Activated CD4-positive, alpha-beta T cell treated with anti-CD3 and anti-CD28 coated beads for 36 hours (primary cell): ENCODE measurements at places on chromosomes 2 and 18. TPM values are rescaled to one million over a fixed set of nuclear protein-coding genes. Genes with fewer than 3 reads are reported as not detected.

WIPF1 gene
- 188 TPM for total RNA-seq

CNDP1 gene
- total RNA-seq, result not detected

- DNase-seq, result no peak
Measured at GRCh38 chr2:237759176-237759575, 39.4 kb upstream of the RBM44 start.

GRCh38 chr2:148306027-148306426 lies 285.1 kb downstream of the MBD5 start:
- no peak for DNase-seq

ARMC9 gene
- total RNA-seq, result 2.5 TPM

DNA sequence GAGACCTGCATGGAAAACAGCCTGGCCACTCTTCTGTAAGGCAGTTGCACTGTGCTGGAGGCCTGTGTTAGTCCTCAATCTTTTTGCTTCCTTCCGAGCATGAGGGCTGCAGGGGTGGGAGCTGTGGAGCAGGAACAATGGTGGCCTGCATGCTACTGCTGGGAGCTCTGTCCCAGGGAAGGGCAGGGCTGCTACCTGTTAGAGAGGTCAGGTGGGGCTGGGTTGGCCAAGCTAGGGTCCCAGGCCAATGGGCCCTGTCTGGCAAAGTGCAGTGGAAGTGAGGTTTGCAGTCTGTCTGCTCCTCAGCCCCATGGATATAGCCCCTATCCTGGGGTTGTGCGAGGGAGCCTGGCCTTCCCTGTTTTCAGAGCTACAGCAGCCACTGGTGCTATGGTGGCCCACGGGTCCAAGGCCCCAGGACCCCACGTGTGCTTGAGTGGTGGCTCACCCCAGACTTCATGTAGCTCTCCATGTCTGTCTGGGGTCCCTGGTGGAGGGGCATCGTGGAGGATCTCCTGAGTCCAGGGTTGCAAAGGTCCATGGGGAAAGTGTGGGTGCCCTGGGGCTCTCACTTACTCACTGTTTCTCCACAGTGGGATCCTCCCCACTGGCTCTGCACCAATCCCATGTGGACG lies 1212.6 kb upstream of the NXPH2 start:
- DNase-seq, result no peak

GRCh38 chr2:156087875-156088274 lies 244.6 kb downstream of the NR4A2 start:
- DNase-seq, result no peak

- DNase-seq, result no peak
Measured at GRCh38 chr2:157364257-157364974, 38.8 kb upstream of the ERMN start.

GRCh38 chr2:16386031-16386430 lies 279.6 kb downstream of the CYRIA start:
- no peak for DNase-seq

DNA sequence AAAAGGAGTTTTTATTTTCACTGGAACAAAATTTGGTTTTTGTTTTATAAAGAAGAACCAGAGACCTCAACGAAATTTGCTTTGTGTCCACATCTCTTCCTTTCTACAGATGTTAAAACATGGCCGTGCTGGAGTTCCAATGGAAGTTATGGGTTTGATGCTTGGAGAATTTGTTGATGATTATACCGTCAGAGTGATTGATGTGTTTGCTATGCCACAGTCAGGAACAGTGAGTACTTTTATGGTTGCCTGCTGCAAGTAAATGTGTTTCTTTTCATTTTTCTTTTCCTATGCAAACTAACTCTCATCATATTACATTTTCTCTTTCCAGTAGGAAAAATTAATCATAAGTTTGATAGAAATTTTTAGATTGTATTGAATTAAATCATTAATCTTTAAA lies 48.4 kb upstream of the TBR1 start:
- no peak for DNase-seq

- no peak for DNase-seq
Measured at GRCh38 chr2:10038123-10038522, 5.2 kb upstream of the KLF11 start.

- peak; percentile 61 for DNase-seq
Measured at GRCh38 chr2:54597153-54597848, 126.2 kb upstream of the EML6 start.

- no peak for DNase-seq
Measured at GRCh38 chr2:214960677-214961076, 151.2 kb upstream of the BARD1 start.

DSG1 gene
- not detected for total RNA-seq

DNA sequence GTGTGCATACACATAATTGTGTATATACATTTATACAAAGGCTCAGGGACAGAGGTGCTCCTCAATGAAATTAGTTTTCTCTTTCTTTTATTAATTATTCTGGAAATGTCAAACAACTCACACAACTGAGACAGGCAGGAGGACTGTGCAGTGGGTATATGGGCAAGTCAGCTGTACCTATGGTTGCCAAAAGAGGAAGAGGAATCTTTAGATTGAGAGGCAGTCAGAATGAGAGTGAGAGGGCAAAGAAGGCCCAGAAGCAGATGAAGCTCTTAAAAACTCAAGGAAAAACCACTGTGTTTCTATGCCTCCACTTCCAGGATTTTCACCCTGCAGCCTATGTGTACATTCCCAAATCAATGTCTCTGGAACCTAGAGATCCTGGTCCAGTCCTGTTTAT lies 79.1 kb downstream of the CACNB4 start:
- DNase-seq, result no peak

DNA sequence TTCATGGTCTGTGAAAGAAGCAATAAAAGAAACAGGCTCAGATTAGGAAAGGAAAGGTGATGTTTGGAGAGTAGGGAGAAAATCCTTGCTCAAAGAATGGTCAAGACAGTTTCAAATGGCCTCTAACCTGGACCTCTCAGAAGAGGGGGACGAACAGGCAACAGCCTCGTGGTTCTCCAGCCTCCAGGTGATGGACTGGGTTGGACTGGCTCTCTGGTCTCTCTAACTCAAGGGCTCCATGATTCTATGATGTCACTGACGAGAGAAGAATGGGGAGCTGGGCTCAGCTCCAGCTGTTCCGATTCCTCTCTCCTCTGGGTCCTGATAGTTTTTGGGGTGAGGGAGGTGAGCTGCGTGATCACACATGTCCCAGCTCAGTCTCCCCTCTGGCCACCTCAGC lies at the start of gene C2orf74:
C2orf74 (plus strand) TSS at position 301 of the 400 bp plus-strand sequence. CDS start 327 bp downstream, outside the sequence.
- no peak for DNase-seq

GRCh38 chr18:9287036-9287435 lies 47.5 kb upstream of the TWSG1 start:
- no peak for DNase-seq

MC5R gene
- total RNA-seq, result not detected

DNA sequence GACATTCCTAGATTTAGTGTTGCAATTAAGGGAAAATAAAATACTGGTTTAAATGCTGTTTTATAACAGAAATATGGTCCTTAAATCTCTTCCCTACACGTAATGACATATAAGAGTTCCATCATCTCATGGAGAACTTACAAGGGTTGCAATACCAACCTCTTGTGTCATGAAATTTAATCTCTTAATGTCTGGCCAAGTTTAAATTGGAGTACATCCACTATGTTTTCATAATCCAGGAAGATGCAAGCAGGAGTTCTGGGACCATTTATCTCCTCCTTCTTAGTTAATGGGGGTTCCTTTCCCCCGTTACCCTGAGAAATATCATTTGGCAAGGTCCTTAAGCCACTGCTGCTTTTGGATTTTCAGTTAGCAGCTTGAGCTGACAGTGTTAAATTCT lies 126.0 kb upstream of the ACVR2A start:
- DNase-seq, result no peak

- no peak for DNase-seq
Measured at GRCh38 chr2:167181134-167181533, 292.9 kb downstream of the XIRP2 start.

- DNase-seq, result no peak
Measured at GRCh38 chr2:8694737-8695136, 12.9 kb downstream of the ID2 start.

GRCh38 chr18:74551936-74552555 lies 17.7 kb downstream of the CNDP1 start:
- peak; percentile 88 for DNase-seq

SOWAHC gene
- 0.98 TPM for total RNA-seq

DNA sequence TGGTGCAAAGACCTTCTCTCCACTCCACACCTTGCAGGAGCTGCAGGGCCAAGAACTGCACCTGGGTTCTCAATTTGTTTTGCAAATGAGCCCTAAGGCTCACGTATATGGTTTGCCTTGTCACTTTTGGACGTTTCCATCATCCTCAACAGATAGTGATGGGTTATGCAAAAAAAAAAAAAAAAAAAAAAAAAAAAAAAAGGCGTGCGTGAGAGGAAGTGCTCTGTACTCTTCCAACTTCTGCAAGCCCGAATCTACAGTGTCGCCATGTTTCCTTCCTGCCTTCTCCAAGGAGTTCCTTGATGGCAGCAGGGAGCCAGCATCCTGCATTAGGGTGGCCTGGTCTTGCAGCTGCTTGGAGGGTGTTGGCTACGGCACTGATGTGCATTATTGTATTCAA lies 4.0 kb upstream of the INHBB start:
- no peak for DNase-seq

DNA sequence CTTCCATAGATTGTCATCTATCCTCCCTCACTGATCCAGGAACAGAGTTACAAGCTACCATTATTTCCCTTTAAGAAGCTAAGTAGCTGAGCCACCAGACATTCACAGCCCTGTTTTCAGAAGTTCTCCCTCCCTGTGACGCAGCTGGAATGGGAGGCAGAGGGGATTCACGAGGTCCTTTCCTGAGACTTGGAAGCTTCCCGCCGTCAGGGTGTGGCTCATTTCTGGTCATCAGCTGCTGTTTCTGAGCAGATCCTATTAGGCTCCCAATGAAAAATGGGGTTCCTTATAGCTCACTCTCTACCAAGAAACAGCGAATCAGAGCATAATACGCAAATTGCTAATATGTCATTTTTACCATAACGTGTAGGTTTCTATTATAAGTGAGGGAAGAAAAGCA lies 559.3 kb upstream of the ID2 start:
- no peak for DNase-seq

SERPINB10 gene
- total RNA-seq, result not detected

DNA sequence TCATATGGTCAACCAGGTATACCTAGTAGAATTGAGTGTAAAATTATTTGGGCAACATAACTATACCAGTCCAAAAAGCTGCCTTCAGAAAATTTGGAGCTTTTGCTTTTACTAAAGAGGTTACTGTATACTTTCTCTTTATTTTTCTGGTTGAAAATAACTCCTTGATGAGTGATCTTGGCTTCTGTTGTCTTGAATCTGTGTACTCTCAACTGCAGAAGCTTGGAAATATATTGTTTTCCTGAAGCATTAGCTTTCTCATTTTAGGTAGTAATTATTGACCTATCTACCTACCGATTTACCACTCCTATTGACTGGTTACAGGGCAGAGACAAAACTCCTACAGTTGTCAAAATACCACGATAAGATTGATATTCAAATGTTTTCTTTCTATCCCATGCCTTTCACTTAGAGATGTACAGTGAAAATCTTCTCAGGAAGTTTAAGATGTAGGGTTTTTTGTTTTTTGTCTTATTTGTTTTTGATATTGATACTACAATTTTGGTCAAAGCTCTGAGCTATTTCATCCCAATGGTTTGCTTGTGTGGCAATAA lies 35.7 kb upstream of the DLX1 start:
- DNase-seq, result no peak

TM4SF20 gene
- total RNA-seq, result not detected

DNA sequence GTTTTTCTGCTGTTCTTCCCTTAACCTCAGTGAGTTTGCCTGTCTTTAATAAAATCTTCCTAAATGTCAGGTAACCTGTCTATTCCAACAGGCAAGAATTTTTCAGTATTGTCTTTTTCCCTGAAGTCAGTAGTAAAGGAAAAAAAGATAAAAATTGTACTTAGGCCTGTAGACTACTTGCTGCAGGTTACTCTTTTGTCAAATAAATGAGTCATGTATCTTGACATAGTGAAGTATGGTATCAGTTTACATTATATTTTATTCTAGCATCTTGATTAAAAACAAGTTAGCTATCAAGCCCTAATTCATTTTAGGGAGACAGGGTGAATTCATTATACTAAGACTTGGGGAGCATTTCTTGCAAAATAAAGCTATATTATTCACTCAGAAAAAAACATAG lies 59.8 kb downstream of the ITGA4 start:
- no peak for DNase-seq

ITGA4 gene
- 27.7 TPM for total RNA-seq

- DNase-seq, result no peak
Measured at GRCh38 chr18:75256376-75256775, 45.8 kb downstream of the TSHZ1 start.

DNA sequence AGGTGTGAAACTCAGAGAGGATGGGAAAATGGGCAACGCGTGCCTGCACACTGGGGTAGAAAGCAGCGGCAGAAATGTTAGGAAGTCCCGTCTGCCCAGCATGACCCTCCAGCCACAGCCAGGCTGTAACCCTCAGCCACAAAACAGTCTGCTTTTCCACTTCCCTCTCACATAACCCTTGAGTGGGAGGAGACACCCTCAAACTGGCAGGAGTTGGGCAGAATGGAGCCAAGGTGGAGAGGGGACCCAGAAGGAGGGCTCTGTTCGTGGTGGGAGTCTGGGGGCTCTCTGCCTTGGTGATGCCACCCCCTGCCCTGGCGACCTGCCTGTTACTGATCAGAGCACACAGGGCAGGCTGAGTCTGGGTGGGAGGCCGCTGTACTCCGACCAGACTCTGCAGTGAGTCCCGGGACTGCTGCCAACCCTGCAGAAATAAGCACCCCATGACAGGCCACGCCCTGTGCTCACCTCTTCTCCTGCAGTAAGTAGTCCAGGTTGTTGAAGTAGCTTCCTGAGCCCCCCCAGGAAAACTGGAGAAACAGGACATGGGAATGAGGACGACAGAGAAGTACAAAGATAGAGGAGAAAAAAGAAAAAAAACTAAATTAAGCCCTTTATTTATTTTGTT lies 16.0 kb downstream of the FAM178B start:
- DNase-seq, result no peak

- no peak for DNase-seq
Measured at GRCh38 chr2:11676640-11677039, 6.6 kb upstream of the NTSR2 start.

DNA sequence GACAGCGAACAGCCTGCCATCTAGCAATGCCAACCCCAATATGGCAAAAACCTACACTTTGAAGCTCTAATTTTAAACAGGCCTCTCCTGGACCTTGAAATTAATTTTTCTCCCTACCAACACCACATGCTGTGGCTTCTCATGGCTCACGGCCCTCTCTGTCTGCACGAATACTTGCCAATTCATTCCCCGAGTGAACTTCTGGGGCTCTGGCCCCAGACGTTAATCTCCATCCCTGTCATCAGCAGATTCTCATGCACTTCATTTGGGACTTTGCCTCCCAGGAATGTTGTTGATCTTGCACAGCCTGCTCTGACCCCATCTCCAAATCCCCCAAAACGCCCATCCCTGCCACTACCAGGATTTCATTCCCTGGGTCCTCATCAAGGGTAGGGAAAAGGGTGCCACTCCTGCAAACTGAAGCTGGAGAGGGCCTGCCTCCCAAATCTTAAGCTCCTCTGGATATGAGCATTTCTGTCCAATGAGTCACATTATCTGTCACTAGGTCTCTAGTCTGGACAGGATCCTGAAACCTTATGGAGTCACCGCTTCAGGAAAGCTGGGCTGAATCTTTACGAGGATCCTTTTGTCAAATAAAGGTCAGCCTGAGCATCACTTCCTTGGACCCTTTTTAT lies 10.4 kb downstream of the FIGLA start:
- no peak for DNase-seq

GRCh38 chr18:77571743-77572142 lies 322.1 kb downstream of the GALR1 start:
- DNase-seq, result no peak
